ENCODE measurements at places on chromosomes 12 and 14.

- H3K27ac ChIP-seq: peak overlapping the region; percentile 92
- H3K4me1 ChIP-seq: peaks cover 11% of the 10 kb centered on the region
- no peak for DNase-seq
Observed at GRCh38 chr14:95739356-95739755, 25.4 kb upstream of the TCL1A start.

DNA sequence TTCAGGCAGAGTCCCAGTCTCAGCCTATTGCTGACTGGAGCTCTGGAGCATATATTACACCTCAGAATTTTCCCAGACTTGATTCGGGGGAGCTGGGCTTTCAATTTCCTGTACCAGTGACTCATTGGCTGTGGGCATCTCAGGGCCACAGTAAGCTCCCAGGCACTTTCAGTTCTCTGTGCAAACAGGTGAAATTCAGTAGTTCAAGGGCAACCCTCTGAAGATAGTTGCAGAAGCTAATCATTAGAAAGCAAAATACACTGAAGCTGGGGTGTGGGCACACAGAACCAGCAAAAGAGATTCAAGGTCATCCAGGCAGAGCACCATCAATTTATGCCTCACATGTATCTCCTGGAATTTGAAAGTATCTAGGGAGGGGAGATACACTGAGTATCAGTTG is 8.1 kb upstream of the NIN start:
- H3K4me3 ChIP-seq: no peak overlapping the region
- no peaks in the 10 kb centered on the region for H3K27me3 ChIP-seq
- no peak overlapping the region for H3K27ac ChIP-seq

DNA sequence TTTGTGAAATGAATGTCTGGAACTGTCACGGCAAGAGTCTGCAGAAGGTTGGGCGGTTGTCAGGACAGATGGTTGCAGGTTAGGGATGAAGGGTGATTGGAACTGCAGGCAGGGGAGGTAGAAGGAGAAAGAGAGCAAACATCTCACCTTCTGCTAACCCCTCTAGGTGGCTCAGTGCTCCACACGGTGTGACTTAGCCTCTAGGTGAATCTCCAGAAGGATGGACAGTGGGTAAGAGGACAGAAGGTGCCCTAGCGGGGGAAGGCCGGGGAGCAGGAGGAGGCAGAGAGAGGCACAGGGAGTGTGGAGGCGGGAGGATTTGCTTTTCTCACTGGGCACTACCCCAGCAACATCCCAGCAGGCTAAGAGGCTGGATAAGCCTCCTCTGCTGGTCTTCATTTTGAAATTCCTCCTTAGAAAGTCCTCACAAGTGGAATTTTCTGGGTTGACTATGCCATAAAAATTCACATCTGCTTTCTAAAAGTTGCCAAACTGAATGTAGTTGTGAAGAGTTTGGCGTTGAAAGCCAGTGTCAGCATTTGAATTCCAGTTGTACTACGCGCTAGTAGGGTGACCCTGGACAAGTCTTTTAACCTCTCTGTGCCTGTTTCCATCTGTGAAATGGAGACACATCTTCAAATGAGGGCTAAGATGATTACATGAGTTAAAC is 10.7 kb upstream of the GPR68 start:
- H3K27ac ChIP-seq: peak overlapping the region; percentile 92
- no peak for DNase-seq
- no peaks in the 10 kb centered on the region for H3K27me3 ChIP-seq
- peak overlapping the region; percentile 82 for H3K4me3 ChIP-seq
- peaks cover 71% of the 10 kb centered on the region for H3K4me1 ChIP-seq

- no peak for DNase-seq
- H3K4me3 ChIP-seq: no peak overlapping the region
- no peaks in the 10 kb centered on the region for H3K4me1 ChIP-seq
- H3K27me3 ChIP-seq: no peaks in the 10 kb centered on the region
Observed at GRCh38 chr14:47153746-47154145, 502.2 kb upstream of the RPL10L start.

- no peaks in the 10 kb centered on the region for H3K27me3 ChIP-seq
- no peak overlapping the region for H3K27ac ChIP-seq
- peaks cover 21% of the 10 kb centered on the region for H3K4me1 ChIP-seq
- no peak for DNase-seq
- H3K36me3 ChIP-seq: peaks cover 1% of the 10 kb centered on the region
- no peak overlapping the region for H3K4me3 ChIP-seq
Observed at GRCh38 chr12:116037941-116038837, 239.3 kb downstream of the MED13L start.

DNA sequence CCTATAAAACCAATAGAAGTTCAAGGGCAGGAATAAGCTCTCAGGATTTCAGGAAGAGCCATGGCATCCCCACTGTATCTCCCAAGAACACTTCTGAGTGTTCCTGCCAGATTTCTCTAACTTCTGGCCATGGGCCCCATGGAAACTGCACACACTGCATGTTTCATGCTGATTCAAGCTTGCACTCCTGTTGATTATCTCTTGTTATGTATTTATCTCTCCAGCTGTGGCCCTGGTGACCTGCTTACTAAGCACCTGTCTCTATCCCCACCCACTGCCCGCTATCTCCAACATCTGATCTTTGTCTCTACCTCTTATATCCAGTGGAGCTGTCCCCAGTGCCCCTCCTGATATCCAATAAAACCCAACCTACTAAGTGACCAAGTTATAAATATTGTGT is 285.3 kb downstream of the PDZRN4 start:
- peaks cover 16% of the 10 kb centered on the region for H3K27me3 ChIP-seq
- DNase-seq: no peak
- H3K27ac ChIP-seq: no peak overlapping the region
- H3K4me1 ChIP-seq: no peaks in the 10 kb centered on the region
- H3K4me3 ChIP-seq: no peak overlapping the region

- no peak overlapping the region for H3K4me3 ChIP-seq
- no peak for DNase-seq
- no peaks in the 10 kb centered on the region for H3K4me1 ChIP-seq
- H3K27ac ChIP-seq: no peak overlapping the region
- H3K27me3 ChIP-seq: no peaks in the 10 kb centered on the region
Observed at GRCh38 chr12:132342251-132343227, 13.2 kb upstream of the GALNT9 start.
